ENCODE measurements at places on chromosomes 1 and 21.

DNA sequence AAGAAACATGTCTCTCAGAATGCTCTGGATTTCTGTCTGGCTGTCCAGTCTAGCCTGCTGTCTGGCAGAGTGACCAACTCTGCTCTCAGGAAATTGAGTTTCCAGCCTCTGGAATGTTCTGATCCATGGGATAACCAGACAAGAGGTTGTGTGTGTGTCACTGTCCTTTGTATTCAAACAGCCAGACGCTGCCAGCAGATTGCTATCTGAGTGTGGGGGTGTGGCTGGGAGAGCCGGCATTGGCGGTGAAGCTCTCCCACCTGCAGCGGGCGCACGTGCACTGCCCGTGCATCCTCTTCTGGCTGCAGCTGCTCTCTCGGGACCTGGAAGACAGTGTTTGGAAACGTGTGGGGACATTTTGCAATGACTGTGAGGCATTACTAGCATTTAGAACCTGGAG lies 26.1 kb downstream of the PKP1 start:
- no peak for DNase-seq

DNA sequence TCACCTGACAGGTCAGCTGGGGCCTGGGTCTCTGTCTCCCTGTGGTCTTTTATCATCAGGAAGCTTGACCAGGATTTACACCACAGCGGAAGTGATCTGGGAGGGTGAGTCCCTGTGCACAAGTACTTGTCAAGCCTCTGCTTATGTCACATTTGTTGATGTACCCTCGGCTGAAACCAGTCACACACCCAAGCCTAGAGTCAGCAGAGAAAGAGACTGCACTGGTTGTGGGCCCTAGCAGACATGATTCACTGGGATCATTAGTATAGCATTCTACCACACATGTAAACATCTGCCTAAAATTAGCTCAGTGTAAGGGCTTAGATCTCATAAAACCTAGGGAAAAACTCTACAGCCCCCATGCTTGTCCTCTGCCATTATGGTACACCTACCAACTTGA lies 79.3 kb upstream of the LAMC2 start:
- no peak for DNase-seq

- DNase-seq, result no peak
These were observed 33.5 kb upstream of the C1orf53 start for GRCh38 chr1:197868751-197869489.

- no peak for DNase-seq
These were observed 99.3 kb downstream of the FMN2 start for GRCh38 chr1:240190881-240191401.

GRCh38 chr1:103516693-103517092 lies 8.8 kb upstream of the RNPC3 start:
- DNase-seq, result no peak

- no peak for DNase-seq
These were observed 25.4 kb upstream of the ALDH4A1 start for GRCh38 chr1:18927654-18928272.

GRCh38 chr1:205976708-205977401 lies 26.3 kb downstream of the RAB7B start:
- no peak for DNase-seq

DNA sequence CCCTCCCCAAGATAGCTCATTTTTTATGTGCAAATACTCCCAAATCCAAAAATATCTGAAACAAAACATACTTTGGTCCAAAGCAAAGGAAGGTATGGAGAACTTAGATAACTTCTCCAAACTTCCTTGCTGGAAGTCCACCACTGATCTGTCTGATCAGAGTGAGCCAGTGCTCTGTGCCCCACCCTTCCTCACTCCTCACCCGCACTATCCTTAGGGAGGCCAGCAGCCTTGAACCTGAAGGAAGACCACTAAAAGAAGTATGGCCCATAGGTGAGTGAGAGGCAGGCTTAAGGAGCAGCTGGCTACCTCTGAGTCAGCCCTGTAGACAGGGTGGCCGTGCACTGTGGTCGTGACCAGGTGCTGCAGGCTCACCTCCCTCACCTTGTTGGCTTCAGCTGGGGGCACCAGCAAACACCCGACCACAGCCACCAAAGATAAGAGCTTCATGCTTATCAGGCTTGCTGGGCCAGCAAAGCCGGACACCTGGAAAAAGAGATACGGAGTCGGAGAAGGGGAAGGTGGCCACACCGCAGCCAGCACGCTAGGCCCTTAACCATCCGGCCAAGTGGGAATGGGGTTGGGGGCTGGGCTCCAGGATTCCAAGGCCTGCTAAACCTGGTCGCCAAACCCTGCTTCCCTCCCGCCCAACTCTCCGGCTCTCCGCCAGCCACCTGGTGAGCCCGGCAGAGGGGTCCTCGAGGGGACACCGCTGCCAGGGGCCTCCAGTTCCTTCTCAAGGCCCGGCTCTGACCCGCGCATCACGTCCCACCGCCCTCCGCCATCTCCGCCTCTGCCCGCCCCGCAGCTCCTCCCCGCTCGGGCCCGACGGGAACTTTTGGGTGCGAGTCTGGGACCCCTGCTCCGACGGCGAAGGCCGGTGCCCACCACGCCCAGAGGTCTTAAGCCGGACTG lies 543 bp downstream of the TMEM9 start:
- DNase-seq, result no peak

- no peak for DNase-seq
These were observed 356.2 kb downstream of the KCTD3 start for GRCh38 chr1:215923129-215923824.

- no peak for DNase-seq
These were observed 93.1 kb downstream of the UCHL5 start for GRCh38 chr1:192966073-192966472.

DNA sequence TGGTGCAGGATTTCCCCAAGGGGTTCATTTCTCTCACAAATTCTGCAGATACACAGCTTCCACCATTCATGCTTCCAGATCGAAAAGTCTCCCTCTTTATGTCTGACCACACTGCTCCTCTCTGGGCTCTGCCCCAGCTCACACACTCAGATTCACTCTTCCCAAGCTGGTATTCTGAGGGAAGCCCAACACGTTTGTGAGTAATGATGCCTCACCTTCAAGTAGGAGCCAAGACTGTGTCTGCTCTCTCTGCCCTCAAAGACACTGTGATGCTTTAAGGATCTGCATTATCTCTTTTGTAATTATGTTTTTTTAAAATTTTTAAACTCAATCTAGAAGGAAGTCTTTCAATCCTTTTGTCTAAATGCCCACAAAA lies 19.8 kb downstream of the PRAMEF11 start:
- DNase-seq, result no peak

GRCh38 chr21:29550205-29550604 lies 251.5 kb downstream of the BACH1 start:
- no peak for DNase-seq

- no peak for DNase-seq
These were observed 32.1 kb downstream of the CACNA1S start for GRCh38 chr1:201080135-201080534.

GRCh38 chr21:42475036-42475435 lies 21.0 kb downstream of the RSPH1 start:
- no peak for DNase-seq

GRCh38 chr1:45038661-45039364 lies 26.8 kb downstream of the UROD start:
- DNase-seq, result no peak

DNA sequence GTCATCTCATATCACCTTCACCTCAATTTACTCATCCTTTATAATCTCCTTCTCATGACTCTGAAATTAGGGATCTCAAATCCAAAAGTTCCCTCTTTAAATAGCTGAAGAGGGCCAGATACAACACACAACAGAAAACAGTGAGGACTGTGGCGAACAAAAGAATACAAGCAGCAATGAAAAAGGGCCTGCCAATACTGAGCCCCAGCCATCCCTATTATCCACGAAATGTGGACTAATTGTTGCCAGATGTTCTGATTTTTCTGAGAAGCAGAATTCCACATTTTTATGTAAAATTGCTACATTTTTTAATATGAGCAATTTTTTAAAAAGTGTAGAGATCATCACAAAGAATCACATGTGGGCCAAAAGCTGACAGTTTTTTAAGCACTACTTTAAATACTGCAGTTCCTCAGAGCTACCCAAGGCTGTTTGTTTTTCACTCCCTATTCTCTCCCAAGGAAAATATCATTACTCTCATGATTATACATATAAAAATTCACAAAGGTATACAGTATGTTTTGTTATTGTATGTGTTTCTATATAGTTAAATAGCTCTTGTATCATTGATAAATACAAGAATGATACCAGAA lies 90.0 kb downstream of the ASH1L start:
- no peak for DNase-seq

DNA sequence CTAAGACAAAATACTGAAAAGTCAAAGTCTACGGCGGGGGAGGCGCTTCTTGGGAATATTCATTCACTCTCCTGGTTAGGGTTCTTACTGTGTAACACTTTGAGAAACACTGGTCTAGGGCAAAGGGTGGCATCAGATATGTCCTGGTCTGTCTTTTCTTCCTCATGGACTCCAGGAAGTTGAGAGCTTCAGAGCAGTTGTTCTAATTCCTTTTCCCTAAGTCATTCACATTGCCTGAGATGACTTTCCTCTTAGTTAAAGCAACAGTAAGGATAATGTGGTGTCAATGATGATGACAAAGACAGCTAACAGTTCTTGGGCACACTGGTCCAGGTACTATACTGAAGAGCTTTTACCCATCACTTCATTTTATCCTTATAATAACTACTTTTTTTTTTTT lies 27.0 kb downstream of the FGGY start:
- DNase-seq, result no peak

GRCh38 chr1:179857009-179857408 lies 20.6 kb downstream of the TOR1AIP2 start:
- no peak for DNase-seq

- no peak for DNase-seq
These were observed 237.5 kb downstream of the TTLL7 start for GRCh38 chr1:83761167-83762038.

DNA sequence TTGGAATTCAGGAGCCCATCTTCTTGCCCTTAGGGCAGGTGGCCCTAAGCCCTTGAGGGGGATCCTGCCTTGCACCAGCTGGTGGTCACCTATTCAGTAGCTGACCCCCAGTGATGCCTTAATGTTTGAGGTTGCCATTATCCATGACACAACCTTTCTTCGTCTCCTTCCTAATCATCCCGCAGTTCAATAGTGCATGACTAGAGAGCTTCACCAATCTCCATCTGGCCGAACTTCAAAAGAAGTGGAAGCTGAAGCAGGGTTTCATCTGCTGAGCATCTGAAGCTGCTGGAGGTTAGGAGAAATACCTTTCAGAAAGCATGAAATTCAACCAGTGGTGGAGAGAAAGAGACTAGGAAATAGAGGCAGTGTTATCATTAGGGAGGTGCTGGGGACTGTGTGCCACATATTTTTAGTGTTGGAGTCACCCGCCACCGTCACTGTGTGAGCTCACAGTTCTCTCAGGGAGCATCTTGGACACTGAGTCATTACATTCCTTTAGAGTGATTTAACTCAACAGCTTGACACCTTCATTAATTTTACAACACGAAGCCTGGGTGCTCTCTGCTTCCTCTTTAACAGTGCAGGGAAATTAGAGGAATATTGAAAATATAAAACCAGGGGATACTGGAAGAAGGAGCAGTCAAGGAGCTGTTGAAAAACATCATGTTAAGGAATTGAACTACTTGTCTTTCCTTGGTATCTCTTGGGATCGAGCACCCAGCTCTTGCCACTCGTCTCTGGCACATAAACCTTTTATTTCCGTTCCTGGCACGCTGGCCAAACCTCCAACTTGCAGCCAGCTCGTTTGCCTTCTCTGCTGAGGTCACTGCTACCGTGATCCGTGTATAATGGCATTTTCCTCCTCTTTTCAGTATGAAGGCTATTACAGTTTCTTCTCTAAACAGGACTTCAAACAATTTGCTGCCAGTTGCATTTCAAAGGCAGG lies 53.6 kb downstream of the PEX14 start:
- DNase-seq, result no peak

DNA sequence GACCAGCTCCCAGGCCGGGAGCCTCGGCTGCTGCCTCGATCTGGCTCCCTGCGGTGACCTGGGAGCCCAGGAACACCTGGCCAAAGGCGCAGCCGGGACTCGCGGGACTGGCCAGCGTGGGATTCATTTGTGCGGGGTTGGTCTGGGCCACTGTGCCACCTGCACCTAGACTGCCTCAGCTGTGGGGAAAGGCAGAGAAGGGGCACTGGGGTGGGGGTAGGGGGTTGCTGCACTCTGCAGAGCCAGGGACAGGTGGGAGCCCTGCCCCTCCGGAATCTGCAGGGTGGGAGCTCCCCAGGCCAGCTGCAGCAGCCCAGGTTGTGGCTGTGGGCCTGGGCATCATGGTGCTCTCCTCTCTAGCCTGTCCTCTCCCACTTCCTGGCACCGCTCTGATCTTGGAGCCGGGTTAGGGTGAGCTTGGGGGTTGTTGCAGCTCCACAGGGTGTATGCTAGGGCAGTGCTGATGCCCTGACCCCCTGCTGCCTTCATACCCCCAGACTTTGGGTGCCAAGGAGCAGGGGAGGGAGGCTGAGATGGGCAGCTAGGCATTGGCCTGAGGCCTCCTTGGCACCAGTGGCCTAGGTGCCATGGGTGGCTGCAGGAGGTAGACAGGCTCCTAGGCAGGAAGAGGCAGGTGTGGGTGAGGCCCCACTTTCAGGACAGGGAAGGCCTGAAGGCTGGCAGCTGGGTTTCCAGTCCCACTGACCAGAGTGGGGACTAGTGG lies 57.5 kb upstream of the ETV3 start:
- DNase-seq, result no peak

DNA sequence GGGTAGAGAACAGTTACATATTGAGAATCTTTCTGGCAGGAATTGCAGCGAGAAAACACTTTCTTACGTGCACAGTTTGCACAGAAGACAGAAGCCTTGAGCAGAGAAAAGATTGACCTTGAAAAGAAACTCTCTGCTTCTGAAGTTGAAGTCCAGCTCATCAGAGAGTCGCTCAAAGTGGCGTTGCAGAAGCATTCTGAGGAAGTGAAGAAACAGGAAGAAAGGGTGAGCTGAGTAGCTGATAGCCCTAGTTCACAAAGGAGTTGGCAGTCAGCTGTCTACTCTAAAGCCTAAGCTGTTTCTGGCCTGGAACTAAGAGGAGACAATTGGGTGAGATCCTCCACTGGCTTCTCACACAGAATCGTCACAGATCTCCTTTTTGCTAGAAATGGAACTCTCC lies 20.3 kb upstream of the SH3BGRL3 start:
- DNase-seq, result no peak

DNA sequence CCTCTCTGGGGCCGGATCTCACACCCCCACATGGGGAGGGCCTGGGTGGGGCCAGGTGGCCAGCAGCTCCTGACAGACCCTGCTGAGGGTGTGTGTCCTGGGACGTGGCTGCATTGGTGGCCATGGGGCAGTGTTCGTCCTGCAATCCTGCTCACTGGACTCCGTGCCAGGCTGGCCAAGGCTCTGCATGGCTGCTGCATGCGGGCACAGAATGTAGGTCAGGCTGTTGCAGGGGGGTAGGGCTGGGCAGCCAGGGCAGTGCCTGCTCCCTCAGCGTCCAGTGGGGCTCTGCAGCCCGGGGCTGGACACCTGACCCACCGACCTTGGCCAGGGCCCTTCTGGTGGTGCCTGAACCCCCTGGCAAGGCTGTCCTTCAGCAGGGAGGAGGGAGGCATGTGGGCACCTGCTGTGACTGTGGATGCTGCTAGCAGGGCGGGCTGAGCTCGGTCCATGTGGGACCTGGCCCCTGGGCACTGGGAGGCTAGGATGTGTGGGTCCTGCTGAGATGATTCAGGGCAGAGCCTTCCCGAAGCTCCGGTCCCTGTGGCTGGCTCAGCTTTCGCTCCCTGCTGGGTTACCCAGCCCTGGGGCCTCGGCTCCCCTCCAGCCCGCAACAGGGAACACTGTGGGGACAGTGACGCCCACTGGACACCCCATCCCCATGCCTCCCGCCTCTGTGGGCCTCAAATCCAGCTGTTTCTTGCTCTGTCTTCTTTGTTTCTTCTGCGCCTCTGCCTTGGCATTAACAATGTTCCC lies 14.9 kb upstream of the PLCH2 start:
- DNase-seq, result no peak

Data from stimulated activated CD8-positive, alpha-beta memory T cell treated with anti-CD3 and anti-CD28 coated beads, Interleukin-2, amount 100 ng/mL, for 1 hour (primary cell).